ENCODE measurements at places on chromosomes 3 and 15.

DNA sequence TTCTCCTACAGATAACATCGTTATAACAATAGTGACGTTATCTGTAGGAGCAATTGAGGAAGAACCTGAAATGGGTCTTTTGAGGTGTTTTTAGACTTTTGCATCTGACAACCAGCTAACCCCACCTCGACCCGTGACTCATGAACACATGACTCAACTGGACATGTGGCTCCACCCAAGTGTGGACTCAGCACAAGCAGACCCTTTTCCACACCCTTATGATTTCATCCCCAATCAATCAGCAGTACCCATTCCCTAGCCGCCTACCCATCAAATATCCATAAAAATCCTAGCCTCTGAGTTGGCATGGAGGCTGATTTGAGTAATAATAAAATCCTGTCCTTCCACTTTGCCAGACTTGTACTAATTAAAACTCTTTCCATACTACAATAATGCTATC lies 255.4 kb downstream of the ARPP21 start:
- DNase-seq, result peak; percentile 5

GRCh38 chr3:61890586-61890985 lies 329.2 kb downstream of the PTPRG start:
- no peak for DNase-seq

DNA sequence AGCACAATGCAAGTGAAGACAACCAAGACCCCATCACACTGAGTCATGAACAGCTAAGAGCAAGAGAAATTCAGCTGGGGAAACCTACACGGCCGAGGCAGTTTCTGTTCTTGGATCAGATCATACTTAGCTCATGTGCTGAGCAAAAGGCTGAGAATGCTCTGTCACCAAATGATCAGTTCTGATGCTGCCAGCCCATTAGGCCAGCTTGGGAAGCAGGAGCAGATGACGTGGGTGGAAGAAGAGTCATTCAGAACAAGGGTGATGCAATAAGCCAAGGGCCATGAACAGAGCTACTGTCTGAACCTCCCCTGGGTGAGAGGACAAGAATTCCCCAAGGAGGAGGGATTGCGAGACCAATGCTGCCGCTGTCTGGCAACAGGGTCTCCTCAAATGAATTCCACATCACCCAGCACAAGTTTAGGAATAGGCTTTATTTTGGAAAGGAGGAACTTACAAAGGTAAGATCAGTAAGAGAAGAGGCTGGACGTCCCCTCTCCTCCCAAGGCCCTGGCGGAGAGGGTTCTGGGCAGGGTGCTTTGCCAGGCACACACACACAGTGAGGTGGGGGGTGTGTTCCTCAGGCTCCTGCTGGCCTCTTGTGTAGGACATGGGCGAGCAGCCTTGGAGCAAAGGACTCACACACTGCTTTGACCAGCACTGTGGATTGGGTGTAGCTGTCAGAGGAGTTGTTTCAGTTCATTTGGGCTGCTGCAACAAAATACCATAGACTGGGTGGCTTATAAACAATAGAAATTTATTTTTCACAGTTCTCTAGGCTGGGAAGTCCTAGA lies 65.6 kb upstream of the CTXND1 start:
- peak; percentile 46 for DNase-seq

DNA sequence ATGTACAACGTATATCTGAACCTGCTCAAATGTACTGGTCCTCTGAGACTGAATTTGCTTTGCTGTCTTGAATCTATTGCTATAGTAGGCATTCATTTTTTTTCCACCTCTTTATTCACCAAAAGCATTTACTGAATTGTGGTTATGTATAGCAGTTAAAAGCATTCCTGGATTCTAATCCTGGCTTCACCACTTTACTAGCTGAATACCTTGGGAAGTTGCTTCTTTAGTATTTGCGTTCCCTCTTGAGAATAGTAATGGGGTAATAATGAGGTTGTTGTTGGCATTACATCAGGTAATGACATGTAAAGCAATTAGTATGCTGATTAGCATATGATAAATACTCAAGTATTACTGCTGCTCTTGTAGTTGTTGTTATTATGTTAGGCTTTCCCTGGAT lies 29.1 kb downstream of the MEF2A start:
- DNase-seq, result no peak

DNA sequence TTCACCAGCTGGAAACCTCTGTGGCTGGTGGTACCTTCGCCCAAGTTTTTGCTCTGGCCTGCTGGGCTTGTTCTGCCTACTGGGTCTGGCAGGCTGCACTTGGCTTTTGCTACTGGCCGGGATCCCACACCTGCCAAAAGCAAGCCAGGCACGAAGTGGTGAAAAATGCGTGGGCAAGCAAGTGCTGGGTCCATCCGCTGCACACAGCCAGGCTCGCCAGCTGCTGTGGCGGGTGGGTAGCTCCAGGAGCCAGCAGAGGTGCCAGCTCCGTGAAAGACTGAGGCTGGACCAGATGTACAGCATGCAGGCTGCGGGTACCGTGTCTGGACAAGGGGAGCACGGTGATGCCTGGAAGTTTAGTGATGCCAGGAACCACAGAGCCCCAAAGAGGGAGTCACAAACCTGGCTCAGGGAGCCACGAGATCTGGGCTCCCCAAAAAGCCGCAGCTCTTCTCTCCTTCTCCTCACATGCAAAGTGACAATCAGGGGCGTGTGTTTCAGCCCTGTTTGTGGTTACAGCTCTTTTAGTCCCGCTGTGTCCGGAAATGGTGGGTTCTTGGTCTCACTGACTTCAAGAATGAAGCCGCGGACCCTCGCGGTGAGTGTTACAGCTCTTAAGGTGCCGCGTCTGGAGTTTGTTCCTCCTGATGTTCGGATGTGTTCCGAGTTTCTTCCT lies 1455.6 kb upstream of the GBE1 start:
- no peak for DNase-seq

DNA sequence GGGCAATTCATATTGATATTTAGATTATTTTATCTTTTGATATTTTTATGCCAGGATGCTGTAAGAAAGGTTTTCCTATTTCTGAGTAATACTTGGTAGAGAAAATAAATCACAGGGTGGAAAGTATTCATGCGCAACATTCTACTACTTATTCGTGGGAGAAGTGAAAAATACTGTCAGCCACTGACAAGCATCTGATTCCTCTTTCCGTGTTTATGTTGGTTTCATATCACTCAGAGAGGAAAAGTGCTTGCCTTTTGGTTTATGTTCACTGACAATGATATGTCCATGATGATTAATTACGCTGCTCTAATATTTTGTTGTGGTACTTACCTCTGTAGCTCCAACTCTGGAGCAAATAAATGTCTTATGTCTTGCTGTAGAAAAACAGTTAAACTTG lies 429.4 kb downstream of the EDEM1 start:
- DNase-seq, result no peak

- no peak for DNase-seq
These were observed 21.1 kb upstream of the GBE1 start for GRCh38 chr3:81782585-81782984.

Measured in bronchial epithelial cell (primary cell).